ENCODE measurements at places on chromosomes 7 and 10.

DNA sequence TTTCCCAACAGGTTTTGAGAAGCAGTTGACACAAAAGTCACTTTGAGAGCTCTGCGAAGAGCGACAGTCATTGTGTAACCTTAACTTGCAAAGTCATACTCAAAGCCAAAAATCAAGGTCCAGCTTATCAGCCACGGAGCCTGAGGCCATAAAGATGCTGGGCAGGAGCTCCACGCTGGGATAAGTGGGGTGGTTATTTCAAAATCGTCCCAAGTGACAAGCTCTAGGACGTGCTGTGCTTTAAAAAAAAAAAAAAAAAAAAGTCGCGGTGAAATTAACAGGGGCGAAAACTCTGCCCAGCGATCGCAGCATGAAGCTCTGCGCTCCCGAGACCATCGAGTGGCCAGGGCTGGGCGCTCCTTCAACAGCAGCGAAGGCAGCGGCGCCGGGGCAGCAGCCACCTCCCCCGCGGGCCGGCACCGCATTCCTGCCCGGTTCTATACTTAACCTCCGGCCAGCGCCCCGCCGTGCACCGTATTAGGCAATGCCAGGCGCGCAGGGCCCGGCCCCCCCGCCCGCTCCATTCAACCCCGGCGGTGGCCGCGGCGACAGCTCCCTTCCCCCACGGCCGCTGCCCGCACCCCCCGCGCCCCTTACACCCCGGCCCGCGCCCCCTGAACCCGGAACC lies 657 bp downstream of the HACD1 start:
- peak; percentile 52 for DNase-seq

- DNase-seq, result no peak
These were observed 65.4 kb downstream of the CFAP46 start for GRCh38 chr10:132876993-132877431.

- DNase-seq, result no peak
These were observed 67.5 kb downstream of the CHST15 start for GRCh38 chr10:124025660-124026588.

DNA sequence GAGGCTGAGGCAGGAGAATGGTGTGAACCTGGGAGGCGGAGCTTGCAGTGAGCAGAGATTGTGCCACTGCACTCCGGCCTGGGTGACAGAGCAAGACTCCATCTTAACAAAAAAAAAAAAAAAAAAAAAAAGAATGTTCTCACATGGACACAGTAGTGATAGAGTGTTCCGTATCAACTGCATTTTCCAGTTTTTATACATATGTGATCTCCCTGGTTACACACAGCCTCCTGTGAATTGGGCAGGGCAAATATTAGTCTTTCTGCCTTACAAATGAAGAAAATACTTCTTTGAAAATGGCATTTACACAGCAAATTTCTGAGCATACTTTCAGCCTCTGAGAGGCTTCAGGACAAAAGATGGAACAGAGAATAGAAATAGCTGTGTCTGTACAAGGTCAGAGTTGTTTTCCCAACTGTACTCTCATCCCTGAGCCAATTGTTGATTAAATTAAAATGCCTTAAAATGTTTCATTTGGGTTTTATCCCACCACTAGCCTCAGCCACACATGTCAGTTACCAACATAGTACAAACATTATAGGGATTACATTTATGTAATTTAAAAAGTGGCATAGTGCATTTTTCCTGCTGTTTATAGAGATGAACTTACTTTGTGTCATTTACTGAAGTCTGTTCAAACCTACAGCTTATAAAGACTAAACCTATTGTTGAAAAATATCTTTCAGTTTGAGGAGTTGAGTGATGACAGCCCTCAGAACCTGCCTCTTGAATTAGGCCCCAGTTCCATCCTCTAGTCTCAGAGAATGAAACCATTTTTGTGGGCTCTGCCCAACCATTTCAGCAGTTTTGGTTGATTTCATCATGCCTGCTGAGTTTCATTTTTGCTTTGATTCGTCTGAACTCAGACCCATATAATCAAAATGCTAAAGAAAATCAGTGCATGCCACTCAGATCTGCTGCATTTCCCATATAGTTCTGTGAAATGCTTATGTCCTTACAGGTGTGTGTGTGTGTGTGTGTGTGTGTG lies 609.4 kb upstream of the C7orf33 start:
- DNase-seq, result no peak

DNA sequence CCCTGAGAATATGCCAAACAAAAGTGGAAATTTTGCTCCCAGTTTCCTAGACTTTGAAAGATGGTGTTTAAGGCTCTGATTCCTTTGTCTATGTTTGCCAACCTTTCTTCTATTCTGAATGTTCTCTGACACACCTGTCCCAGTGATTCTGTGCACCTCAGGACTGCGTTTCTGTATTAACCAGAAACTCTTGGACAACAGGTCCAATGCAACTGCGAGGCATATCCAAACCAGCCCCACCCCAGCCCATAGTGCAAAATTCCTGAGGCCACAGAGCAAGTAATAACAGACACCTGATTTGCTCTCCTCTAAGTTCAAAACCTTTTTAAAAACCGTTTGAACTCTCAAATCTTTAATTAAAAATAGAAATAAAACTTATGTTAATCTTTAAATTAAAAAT lies 37.0 kb upstream of the MSRB2 start:
- no peak for DNase-seq

DNA sequence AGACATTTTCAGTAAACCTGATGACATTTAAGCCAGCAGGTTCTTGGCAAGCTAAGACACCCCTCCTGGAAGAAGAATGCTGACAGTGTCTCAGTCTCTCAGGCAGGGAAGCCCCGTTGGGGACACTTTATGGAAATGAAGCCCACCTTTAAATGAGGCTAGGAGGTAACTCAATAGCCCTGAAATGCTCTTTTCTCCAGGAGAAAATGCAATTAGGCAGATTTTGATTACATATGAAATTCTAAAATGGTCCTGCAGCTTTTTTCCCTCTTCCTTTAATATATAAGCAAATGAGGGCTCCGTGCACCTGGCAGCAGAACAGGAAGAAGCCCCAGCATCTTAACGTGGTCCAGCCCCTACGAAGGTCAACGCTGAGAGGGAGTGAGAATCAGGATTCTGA lies 65.8 kb upstream of the CHST15 start:
- DNase-seq, result no peak

All from activated CD4-positive, alpha-beta T cell treated with anti-CD3 and anti-CD28 coated beads, Interleukin-2, amount 50 U/mL, for 48 hours (primary cell).